ENCODE measurements at places on chromosomes 5 and 9. TPM values are rescaled to one million over a fixed set of nuclear protein-coding genes. Genes with fewer than 3 reads are reported as not detected.
A peak's percentile ranks its signal among the peaks of the same experiment; 100 is the strongest.

GRCh38 chr9:123422635-123423310 is 66.8 kb downstream of the CRB2 start:
- no peak for DNase-seq

GRCh38 chr9:79671558-79671957 is 99.8 kb downstream of the TLE4 start:
- DNase-seq, result peak; percentile 46

The IL13 gene
- not detected for total RNA-seq

The ENHO gene
- total RNA-seq, result not detected

- DNase-seq, result no peak
Measured at GRCh38 chr9:117136461-117136860, 278.4 kb downstream of the ASTN2 start.

The ARHGAP26 gene
- total RNA-seq, result 7.3 TPM

- DNase-seq, result peak; percentile 56
Measured at GRCh38 chr5:149719666-149720065, 10.4 kb upstream of the PPARGC1B start.

- DNase-seq, result no peak
Measured at GRCh38 chr9:101511009-101511408, 22.6 kb upstream of the RNF20 start.

The ABO gene
- 4.5 TPM for total RNA-seq

DNA sequence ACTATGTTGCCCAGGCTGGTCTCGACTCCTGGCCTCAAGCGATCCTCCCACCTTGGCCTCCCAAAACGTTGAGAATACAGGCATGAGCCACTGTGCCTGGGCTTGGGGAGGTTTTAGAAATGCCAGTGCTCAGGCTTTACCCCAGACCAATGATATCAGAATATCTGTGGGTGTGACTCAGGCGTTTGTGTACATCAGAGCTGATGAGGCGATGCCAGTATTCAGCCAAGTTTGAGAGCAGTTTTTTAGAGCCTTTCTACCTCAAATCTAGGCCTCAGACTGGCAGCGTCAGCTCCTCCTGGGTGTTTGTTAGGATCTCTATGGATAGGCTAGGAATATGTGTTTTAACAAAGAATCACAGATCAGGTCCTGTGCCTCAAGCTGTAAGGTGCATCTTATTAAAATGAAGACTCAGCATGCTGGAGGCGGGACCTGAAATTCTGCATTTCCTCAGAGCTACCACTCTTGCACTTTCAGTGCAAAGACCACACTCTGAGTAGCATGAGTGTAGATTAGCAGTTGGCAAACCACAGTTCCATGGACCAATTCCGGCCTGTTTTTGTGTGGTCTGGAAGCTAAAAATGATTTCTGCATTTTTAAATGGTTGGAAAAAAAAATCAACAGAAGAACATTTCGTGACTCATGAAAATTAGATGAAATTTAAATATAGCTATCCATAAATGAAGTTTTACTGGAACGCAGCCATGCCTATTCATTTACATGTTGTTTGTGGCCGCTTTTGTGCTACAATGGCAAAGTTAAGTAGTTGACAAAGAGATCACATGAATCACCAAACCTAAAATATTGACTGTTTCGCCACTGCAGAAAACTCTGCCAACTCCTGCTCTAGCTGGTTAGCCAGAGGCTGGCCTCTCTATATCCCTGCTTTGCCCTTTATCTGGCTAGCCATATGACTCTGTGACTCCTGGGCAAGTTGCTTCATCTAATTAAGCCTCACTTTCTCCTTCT is 92.2 kb downstream of the KLF4 start:
- no peak for DNase-seq

- peak; percentile 61 for DNase-seq
Measured at GRCh38 chr9:89564346-89564878, 40.4 kb upstream of the GADD45G start.

GRCh38 chr9:84375954-84376353 is 35.4 kb upstream of the SLC28A3 start:
- no peak for DNase-seq

DNA sequence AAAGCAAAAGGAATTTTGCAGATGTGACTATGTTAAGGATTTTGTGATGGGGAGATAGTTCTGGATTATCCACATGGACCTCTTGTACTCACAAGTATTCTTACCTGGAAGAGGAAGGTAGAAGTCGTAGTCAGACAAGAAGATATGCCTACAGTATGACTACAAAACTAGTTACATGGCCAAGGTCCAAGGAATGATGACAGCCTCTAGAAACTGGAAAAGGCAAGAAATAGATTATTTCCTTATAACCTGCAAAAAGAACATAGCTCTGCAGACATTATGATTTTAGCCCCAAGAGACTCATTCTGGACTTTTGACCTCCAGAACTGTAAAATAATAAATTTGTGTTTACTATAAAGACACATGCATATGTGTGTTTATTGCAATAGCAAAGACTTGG is 226.9 kb downstream of the FER start:
- DNase-seq, result no peak

GRCh38 chr9:131537946-131538345 is 6.9 kb upstream of the UCK1 start:
- DNase-seq, result no peak

The MEIKIN gene
- total RNA-seq, result not detected

- no peak for DNase-seq
Measured at GRCh38 chr5:138053554-138053953, 20.7 kb upstream of the FAM13B start.

The C9orf50 gene
- not detected for total RNA-seq

- DNase-seq, result peak; percentile 61
Measured at GRCh38 chr5:90747175-90747574, 188.6 kb downstream of the ADGRV1 start.

The HMGCR gene
- 272 TPM for total RNA-seq

The S1PR3 gene
- 1.8 TPM for total RNA-seq

GRCh38 chr5:125126050-125126449 is 379.6 kb upstream of the ZNF608 start:
- no peak for DNase-seq

DNA sequence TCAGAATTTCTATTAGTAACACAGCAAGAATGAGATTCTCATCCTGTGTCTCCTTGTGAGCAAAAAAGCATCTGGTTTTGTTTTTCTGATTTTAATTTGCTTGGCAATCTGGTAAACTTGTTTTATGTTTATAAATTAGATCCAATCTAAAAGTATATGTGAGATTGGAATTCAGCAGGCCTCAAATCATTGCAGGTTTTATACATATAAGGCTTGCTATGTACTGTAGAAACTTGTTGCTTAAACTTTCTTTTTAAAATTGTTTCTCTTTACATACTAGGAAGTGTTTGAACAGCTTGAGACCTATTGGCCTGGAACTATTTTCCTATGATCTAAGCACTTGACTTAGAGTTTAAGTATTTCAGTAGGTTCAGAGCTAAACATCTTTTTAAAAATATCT is 1037.8 kb downstream of the NR2F1-AS1 start:
- peak; percentile 14 for DNase-seq

GRCh38 chr5:131196331-131196730 is 25.6 kb downstream of the LYRM7 start:
- no peak for DNase-seq

- peak; percentile 71 for DNase-seq
Measured at GRCh38 chr5:68331192-68332079, 115.9 kb downstream of the PIK3R1 start.

- peak; percentile 33 for DNase-seq
Measured at GRCh38 chr9:109238655-109239054, 71.6 kb upstream of the FRRS1L start.

DNA sequence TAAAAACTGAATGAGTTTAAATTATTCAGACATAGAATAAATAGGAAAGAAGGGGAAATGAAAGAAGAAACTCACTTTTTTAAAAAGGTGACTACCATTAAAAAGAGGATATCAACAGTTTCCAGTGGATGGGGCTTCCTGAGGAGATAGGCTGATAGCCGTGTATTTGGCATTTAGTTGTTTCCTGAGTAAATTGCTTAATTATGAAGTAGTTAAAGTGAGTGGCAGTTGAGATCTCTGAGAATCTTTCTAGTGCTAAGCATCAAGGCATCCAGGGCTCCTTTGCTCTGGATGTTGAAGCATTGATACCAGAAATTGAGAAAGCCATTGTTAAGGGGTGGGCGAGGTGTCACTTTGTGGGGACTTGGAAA is 2.7 kb downstream of the TNFAIP8 start:
- no peak for DNase-seq

The SLC4A9 gene
- total RNA-seq, result not detected

DNA sequence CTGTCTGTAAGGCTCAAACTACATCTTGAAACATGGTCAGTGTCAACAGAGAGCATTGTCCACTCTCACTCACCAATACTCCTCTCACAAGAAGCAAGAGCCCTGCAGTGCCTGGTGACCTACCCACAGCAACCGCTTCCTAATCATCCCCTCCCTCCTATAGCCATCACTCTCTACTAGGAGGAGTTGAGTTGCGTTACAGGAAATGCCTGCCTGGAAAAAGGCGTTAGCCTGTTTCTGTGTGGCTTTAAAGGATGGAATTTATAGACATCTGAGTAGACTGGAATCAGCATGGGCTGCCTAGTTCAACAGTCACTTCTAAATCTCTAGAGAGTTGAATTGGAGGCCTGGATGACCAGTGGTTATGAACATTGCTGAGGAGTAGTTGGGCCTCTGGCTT is 108.3 kb upstream of the FER start:
- DNase-seq, result no peak

The NSA2 gene
- total RNA-seq, result 160 TPM

DNA sequence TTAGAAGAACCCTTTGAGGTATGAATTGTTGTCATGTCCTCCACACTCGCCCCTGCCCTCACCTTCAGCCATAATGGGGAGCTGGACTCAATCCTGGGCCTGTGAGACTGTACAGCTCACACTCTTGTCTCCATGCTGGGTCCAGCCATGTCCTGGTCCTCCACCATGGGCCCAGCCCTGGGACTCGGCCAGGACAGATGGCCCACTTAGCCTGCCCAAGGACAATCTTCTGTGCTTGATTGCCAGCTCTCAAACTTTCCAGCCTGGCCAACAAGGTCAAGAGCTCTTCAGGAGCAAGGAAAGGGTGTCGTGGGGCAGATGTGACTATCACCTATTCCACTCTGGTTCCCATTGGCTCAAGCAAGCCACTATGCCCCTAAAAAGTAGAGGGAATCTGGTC is 90.8 kb downstream of the HRH2 start:
- no peak for DNase-seq

DNA sequence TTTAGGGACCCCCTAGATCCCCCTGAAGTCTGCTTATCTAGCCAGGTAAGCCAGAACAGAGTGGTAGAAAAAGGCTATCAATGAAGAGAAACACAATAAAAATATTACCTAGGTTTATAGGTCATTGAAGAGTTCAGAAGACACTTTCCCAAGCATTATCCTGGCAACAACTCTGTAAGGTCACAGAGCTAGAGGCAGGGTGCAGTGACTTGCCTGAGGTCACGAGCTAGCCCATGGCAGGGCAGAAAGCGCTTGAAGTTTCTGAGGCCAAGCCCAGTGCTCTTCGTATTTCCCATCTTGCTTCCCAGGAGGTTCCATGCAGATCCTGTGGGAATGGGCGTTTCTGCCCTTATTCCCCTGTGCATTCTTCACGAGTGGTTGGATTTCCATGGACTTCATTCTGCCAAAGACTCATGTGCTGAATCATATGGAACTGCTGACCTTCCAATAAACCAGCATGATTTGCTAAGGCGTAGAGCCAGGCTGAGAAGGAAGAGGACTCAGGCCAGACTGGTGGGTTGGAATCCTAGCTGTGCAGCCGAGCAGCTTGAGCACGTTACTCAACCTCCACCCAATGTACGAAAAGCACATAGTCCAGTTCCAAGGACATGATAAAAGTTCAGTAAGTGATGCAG is 22.1 kb downstream of the TRMO start:
- peak; percentile 24 for DNase-seq

- DNase-seq, result no peak
Measured at GRCh38 chr9:2780846-2781245, 63.0 kb downstream of the PUM3 start.

- DNase-seq, result no peak
Measured at GRCh38 chr5:54634089-54634488, 116.5 kb downstream of the SNX18 start.

- DNase-seq, result no peak
Measured at GRCh38 chr5:21173036-21173435, 1185.0 kb upstream of the CDH18 start.

The IRX2 gene
- total RNA-seq, result 6.1 TPM

DNA sequence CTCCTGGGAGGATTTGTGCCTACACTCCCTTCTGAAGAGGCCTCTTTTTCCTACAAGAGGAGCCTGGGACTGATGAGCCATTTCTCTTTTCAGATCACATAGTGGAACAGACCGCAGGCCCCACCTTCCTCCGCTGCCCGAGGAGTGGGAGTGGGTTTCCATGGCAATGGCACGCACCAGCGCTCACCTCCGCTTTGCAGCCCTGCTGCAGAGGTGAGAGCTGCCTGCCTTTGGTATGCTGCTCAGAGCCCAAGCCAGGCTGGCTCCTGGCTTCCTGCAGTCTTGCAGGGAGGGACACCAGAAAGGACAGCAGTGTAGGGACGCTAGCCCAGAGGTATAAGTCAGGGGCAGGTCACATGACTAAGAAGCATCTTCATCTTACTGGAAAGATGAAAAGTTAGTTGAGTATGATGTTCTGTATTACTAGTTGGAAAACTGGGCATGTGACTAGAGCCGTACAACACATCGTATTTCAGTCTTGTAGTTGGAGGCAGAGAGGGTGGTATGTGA is 12.4 kb downstream of the PTTG1 start:
- DNase-seq, result peak; percentile 96

DNA sequence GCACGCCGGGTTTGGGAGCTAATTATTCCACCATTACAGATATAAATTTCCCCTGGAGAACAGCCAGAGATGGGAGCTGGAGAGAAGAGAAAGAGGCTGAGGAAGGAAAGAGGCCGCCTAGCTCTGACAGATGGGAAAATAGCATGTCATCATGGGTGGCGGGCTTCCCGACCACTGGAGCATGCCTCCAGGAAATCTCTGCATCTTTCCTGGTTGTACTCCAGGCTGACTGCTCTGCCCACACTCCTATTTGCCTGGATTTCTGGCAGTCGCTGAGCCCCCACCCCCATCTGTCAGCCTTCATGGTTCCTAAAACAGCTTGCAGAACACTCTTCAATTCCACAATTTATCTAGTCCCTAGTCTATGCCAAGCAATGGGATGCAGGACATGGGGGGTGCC is 14.3 kb upstream of the GABRP start:
- DNase-seq, result no peak

- DNase-seq, result peak; percentile 24
Measured at GRCh38 chr9:27572061-27572460, 1.2 kb downstream of the C9orf72 start.

- DNase-seq, result no peak
Measured at GRCh38 chr9:71552480-71552879, 215.8 kb downstream of the CEMIP2 start.

The SHROOM1 gene
- total RNA-seq, result 3.3 TPM

GRCh38 chr5:50447228-50447627 is 6.1 kb upstream of the EMB start:
- no peak for DNase-seq

DNA sequence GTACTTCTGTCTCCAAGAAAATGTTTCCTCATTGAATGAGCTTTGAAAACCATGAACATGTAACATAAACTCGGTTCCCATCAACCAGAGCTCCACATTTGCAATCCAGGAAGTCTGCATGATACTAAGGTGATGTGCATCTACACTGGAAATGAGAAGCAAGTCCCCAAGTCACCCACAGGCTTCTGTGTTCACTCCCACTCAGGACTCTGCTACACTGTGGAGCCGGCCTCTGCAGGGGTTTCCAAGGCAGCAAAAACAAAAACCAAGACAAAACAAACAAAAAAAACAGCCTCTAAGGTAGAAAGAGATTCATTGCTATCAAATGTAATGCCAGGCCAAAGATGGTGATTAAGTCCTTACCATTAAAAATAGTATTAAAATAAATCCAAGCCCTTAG is 593.7 kb downstream of the IRX1 start:
- DNase-seq, result no peak

The GABRA1 gene
- total RNA-seq, result not detected

The KCTD16 gene
- total RNA-seq, result 1.1 TPM

All from renal cortical epithelial cell (primary cell).